ENCODE measurements at places on chromosomes 2 and 18.
A peak's percentile ranks its signal among the peaks of the same experiment; 100 is the strongest.

GRCh38 chr18:424071-424661 is 76.3 kb downstream of the COLEC12 start:
- DNase-seq: no peak

DNA sequence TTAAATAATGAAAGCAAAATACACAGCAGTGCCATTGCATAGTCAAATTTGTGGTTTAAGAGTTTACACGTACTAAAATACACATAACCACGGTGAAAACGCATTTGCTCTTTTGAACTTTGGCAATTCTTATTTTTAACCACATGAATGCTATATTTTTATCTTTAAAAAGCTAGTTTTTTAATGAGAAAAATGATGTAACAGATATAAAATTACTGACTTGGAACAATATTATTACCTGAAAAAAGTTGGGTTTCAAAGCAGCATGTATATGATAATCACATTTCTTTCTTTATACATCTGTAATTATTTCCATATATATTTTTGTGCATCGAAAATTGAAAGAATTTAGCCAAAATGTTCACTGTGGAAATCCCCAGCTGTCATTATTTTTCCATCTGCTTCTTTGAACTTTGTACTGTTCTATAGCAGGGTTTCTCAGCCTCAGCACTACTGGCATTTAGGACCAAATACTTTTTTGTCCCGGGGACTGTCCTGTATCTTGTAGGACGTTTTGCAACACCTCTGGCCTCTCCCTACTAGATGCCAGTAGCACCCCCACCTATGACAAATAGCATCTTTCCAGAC is 75.9 kb upstream of the CAB39 start:
- DNase-seq: no peak

DNA sequence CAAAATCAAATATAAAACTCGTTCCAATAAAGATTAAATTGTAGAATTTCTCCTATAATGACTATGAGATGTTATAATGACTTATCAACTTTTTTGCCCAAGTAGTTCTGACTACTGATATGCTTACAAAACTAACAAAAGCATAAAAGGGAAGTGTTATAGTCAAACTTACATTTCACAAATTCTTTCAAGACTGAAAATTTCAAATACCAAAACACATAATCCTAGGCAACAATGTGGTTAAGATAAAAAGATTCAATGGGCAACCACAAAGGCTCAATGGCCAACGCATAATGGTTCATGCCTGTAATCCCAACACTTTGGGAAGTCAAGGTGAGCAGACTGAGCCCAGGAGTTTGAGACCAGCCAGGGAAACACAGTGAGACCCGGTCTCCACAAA is 135.7 kb downstream of the USP34 start:
- DNase-seq: no peak

DNA sequence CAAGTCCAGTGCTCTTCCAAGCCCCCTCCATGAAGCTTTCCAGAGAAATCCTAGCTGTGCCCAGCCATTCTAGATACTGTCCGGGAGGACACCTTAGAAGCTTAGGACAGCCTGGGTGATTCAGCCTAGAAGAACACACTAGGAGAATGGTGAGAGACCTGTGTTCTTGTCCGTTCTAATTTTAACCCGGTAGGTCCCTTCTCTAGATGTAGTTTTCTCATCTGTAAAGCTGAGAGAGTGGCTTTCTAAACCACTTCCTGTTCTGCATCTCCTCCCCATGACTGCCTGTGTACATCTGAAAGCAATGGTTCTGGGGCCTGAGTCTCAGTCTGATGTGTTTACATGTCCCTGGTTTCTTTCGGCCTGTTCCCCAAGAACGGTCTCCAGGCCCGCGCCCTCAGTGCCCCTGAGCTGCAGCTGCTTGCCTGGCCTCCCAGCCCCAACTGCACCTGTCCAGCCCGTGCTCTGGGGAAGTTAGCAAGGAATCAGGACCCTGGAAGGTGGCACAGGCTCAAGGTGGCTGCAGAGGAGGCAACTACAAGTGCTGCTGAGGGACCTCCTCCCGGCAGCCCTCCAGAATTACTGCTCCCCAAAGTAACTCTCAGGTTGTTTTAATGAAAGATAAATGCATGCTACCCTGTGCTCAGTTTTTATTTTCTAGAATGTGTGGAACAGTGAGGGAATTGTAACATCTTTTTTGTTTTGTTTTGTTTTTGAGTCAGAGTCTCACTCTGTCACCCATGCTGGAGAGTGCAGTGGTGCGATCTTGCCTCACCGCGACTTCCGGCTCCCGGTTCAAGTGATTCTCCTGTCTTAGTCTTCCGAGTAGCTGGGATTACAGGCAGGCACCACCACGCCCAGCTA is 105.9 kb downstream of the LBH start:
- DNase-seq: no peak

GRCh38 chr18:56517196-56517595 is 121.2 kb downstream of the TXNL1 start:
- no peak for DNase-seq

GRCh38 chr18:25662272-25662671 is 310.3 kb upstream of the ZNF521 start:
- DNase-seq: no peak

DNA sequence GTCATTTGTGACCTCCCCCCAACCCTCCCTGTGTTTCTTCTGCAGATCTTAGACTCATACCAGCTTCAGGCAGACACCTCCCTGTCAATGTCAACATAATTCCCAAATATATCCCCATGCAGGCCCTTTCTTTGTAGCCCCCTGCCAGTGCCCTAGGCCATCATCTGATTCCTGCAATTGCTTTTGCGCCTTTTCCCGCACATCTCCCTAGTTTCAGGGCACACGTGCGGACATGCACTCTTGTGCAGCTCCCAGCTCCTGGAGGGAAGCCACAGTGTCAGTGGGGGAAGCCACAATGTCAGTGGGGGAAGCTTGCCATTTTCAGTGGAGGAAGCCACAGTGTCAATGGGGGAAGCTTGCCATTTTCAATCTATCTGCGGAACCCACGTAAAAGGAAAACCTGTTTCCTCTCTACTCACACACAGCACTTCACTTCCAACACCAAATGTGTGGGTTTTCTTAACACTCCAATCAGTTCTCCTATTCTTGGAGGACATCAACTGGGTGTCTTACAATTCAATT is 256.4 kb downstream of the ACKR3 start:
- no peak for DNase-seq

- peak; percentile 39 for DNase-seq
These were observed 2.2 kb downstream of the ITM2C start for GRCh38 chr2:230866756-230867523.

- no peak for DNase-seq
These were observed 722.8 kb upstream of the RAB6C start for GRCh38 chr2:129256642-129257041.

DNA sequence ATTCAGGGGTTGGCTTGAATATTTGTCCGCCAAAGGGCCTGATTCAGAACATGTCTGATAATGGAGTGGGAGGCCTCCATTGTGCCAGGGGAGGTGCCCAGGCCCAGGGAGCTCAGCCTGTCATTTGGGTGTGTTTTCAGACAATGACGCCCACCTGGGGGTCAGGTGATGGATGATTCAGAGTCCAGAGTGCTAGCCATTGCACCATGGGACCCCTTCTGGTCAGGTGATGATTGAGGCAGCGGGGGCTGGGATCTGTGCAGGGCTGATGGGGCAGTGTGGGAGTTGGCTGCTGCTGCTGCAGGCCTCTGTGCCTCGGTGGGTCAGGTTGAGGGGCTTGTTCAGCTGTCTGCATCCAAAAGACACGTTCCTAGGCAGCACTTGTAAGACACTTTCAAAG is 8.3 kb upstream of the ARHGEF4 start:
- DNase-seq: no peak

DNA sequence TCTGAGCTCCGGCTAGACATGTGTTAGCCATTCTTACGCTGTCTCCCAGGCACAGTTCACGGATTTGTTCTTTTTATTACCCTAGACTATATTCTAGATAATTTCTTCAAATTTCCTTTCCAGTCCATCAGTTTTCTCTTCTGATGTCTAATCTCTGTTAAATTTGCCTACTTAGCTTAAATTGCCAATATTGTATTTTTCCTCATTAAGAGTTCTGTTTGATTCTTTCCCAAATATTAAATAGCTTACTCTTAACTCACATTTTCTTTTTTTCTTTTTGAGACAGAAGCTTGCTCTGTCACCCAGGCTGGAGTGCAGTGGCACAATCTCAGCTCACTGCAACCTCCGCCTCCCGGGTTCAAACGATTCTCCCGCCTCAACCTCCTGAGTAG is 21.2 kb downstream of the CROCC2 start:
- no peak for DNase-seq

DNA sequence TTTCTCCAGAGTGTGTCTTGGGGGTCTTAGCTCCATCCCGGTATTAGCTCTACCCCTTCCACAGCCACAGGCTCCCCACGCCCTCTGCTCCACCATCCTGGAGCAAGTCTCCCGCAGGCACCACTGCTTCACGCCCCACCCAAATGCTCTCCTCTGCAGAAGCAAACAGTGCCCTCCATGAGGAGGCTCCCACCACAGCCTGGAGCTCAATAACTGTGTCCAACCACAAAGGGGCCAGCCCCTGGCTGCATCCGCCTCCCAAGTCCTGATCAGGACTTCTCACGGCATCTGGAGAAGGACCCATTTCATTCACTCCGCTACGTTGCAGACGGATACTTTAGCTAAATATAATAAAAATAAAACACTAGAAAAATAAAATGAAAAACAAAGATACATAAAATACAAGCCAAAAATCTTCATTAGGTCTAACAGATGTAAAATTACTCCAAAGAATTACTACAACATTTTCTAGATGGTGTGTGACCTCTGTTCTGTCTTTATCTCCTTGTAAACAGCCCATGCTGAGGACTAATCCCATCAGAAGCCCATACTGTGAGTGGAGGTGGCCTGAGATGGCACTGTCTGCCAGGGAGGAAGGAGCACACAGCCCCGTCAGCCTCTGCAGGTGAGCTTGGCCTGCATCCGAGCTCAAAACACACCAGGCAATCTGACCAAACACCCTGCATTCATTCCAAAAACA is 210.8 kb upstream of the RAB6C start:
- no peak for DNase-seq

GRCh38 chr2:636641-637405 is 40.4 kb downstream of the TMEM18 start:
- DNase-seq: peak; percentile 48

- no peak for DNase-seq
These were observed 588 bp downstream of the TMEM214 start for GRCh38 chr2:27033253-27033852.

Measured in stimulated activated CD4-positive, alpha-beta T cell treated with anti-CD3 and anti-CD28 coated beads, TNF-alpha, amount 100 ng/mL, for 4 hours (primary cell).